Right lung (tissue), 10 donors: ENCODE measurements at places on chromosomes 13 and 19.

GRCh38 chr13:87666831-87667230, 4.3 kb upstream of the SLITRK5 start:
- DNase-seq = no peak

- DNase-seq = no peak
These were observed 24.9 kb upstream of the WDR18 start for GRCh38 chr19:958967-959855.

GRCh38 chr19:4052993-4053422, 13.7 kb downstream of the ZBTB7A start:
- no peak for DNase-seq

DNA sequence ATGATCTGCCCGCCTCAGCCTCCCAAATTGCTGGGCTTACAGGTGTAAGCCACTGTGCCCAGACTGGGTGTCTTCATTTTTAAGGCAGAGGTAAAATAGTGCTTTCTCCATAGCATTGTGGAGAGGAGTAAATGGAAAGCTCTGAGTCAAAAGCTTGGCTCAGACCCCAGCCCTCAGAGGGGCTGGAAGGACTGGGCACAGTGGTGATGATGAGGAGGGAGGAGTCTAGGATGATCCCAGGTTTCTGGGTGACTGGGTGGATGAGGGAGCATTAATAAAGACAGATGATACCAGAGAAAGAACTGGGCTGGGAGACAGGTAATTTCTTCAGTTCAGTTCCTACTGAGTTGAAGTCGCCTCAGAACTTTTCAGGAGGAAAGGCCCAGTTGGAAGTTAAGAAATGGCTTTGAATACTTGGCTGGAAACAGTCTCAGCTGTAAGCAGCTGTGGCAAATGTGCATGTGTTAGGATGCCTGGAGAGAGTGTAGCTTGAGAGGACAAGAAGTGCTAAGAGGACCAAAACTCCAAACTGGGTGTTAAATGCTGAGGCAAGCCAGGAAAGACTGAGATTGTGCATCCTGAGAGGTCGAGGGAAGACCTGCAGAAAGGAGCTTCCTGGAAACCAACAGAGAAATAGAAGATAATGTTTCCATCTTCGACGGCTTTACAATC, 37.1 kb upstream of the MEDAG start:
- peak; percentile 64 for DNase-seq

- no peak for DNase-seq
These were observed 121.0 kb downstream of the PCDH20 start for GRCh38 chr13:61294467-61295191.

GRCh38 chr19:13002166-13002898, 7.1 kb downstream of the NFIX start:
- peak; percentile 92 for DNase-seq

DNA sequence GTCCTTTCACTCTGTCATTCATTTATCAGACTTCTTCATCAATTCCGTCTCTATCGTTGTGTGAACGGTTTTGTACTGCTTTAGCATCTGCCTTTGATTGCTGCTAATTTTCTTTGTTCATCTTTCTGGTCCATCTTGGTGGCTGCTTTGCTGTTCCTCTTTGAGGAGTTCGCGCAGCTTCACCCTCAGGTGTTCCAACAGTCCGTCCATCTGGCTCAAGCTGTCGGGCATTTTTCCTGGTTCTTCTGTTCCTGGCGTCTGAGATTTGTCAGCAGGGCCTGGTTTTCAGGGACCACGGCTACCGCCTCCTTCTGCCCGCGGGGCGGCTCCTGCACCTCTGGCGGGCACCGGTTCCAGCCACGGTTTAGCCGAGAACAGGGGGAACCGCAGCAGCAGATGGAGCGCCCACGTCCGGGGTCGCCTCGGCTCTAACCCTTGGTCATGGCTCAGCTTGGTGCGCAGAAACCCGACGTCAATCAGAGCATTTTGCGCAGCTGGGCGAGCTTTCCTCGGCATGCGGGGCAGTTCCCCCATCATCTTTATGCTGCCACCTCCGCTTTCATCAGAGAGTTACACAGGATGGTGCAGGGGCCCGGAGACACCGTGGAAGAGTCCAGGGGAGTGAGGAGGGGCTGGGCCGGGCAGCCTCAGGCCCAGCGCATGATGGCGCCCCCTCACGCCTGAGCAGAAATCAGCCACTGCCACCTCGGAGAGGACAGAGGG, 89.5 kb downstream of the ZNF100 start:
- DNase-seq = no peak

- DNase-seq = peak; percentile 55
These were observed 2.4 kb downstream of the KANK2 start for GRCh38 chr19:11194656-11195558.

DNA sequence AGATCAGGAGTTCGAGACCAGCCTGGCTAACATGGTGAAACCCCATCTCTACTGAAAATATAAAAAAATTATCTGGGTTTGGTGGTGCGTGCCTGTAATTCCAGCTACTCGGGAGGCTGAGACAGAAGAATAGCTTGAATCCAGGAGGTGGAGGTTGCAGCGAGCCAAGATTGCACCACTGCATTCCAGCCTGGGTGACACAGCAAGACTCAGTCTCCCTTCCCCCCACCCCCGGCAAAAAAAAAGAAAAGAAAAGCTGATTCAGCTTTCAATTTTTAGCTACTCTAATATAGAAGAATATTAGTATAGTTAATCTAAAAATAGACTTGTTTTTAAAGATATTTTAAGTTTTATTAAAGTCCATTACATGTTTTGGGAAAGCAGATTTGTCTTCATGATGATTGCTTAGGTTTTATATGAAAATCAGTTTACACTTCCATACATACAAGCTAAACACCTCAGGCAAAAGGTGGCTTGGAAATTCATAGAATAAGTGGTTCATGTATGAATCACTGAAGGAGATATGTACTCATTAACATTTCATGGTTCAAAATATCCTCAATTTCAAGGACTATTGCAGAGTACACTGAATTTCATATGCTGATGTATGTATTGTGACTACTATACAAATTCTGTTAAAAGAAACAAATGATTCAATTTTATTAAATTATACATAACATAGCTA, 165.2 kb downstream of the TDRD3 start:
- DNase-seq = no peak
